ENCODE measurements at places on chromosomes 7 and 10. TPM values are rescaled to one million over a fixed set of nuclear protein-coding genes. Genes with fewer than 3 reads are reported as not detected.

DNA sequence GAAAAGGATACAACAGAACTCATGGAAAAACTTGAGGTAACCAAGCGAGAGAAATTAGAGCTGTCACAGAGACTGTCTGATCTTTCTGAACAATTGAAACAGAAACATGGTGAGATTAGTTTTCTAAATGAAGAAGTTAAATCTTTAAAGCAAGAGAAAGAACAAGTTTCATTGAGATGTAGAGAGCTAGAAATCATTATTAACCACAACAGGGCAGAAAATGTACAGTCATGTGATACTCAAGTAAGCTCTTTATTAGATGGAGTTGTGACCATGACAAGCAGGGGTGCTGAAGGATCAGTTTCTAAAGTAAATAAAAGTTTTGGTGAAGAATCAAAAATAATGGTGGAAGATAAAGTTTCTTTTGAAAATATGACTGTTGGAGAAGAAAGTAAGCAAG lies 62.1 kb downstream of the AKAP9 start:
- no peaks in the 10 kb centered on the region for H3K4me1 ChIP-seq
- DNase-seq: no peak
- no peak overlapping the region for H3K4me3 ChIP-seq
- H3K27me3 ChIP-seq: no peaks in the 10 kb centered on the region
- H3K36me3 ChIP-seq: peaks cover 29% of the 10 kb centered on the region

DNA sequence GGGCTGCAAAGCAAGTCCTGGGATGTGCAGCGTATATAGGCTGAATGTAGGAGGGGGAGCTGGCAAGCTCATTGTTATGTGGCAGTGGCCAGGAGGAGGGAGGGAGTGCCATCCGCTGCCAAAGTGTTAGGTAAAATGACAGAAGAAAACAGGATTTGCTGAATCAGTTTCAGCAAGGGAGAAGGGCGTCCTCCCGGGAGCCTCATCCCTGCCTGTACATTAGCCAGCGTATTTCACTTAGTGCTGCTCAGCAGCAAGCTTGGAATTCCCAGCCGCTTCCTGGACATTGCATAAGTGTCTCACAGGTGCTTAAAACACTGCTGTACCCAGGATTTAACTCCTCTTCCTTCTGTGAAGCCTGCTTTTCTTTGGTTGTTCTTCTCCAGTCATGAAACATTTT lies 2.5 kb downstream of the NIPSNAP2 start:
- H3K27ac ChIP-seq: no peak overlapping the region
- no peak for DNase-seq
- H3K4me1 ChIP-seq: 0 out of 2 replicates have a peak, but pooled peaks cover 5% of the 10 kb centered on the region
- no peaks in the 10 kb centered on the region for H3K27me3 ChIP-seq
- no peaks in the 10 kb centered on the region for H3K36me3 ChIP-seq
- H3K4me3 ChIP-seq: no peak overlapping the region

Gene POLR2J2
- 1.6 TPM for total RNA-seq

GRCh38 chr7:151883857-151884256 lies 6.9 kb upstream of the PRKAG2 start:
- H3K4me3 ChIP-seq: no peak overlapping the region
- no peaks in the 10 kb centered on the region for H3K27me3 ChIP-seq
- no peak overlapping the region for H3K27ac ChIP-seq
